ENCODE measurements at places on chromosomes 1 and 21.
A peak's percentile ranks its signal among the peaks of the same experiment; 100 is the strongest.

- no peak for DNase-seq
Observed at GRCh38 chr1:222307621-222308020, 240.3 kb downstream of the HHIPL2 start.

DNA sequence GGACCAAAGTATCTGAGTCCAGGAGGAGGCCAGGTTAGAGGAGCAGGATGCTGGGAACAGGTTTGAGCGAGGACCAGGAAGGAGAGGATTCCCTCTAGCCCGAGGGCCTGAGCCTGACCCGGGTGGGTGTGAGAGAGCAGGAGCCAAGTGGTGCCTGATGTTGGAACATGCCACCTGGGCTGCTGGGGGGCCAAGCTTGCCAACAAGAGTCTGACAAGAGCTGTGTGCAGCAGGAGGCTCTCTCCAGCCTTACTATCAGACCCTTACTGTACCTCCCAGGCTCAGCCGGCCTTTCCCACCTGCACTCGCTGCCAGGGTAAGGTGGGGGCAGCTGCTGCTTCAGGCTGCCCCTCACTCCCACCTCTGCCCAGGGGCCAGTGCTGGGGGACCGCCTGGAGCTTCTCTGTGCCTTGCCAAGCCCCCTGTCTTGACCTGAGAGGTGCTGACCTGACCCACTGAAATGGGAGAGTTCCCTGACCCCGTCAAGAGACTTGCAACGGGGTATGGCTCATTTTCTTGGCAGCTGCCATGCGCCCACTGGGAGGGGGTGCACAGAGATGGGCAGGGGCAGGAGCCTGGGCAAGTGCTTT lies 159.6 kb upstream of the VAMP3 start:
- DNase-seq: no peak

- peak; percentile 55 for DNase-seq
Observed at GRCh38 chr1:234533975-234534876, 55.2 kb upstream of the TARBP1 start.

DNA sequence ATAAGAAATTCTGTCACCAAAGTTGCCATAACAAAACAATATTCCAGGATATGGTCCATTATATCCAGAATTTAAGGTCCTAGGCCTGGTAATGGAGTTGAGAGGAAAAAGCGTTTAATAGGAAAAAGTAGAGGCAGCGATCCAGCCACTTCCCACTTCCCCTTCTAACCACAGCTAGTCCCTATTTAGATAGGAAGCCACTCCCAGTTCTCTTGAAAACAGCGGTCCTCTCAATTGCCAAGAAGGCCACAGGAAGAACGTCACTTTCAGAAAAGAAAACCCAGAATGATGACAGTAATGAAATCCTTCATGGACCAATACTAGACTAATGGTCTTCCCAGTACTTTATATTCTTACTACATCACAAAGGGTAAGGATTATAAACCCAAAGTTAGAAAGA lies 38.6 kb downstream of the ABL2 start:
- DNase-seq: no peak

- DNase-seq: no peak
Observed at GRCh38 chr1:187310038-187310631, 481.4 kb downstream of the PLA2G4A start.

DNA sequence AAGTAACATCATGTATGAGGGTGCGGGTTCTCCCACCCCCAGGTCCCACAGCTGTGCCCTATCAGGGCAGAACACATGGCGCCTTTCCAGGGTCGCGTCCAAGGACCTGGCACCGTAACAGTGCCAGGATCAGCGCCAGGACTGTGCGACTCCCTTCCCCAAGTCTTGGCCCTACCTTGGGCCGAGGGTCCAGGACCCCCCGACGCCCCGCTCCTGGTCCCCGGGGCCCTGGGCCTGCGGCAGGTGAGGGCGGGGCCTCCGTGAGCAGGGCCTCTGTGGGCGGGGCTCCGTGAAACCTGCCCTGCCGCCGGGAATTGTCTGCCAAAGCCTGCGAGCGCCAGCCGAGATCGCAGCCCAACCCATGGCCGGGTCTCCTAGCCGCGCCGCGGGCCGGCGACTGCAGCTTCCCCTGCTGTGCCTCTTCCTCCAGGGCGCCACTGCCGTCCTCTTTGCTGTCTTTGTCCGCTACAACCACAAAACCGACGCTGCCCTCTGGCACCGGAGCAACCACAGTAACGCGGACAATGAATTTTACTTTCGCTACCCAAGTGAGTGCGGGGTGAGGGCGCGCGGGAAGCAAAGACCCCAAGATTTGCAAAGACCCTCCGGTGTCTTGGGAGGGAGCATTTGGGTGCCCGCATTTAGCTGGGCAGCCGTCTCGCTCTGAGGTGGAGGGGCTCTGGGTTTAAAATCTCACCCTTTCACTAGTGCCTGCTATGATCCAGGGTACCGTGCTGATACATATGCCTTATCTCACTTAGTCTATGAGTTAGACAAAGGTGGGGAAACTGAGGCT lies at the start of gene RHBG:
Gene RHBG, plus strand, starts transcription at position 323 of the 796 bp plus-strand sequence. Its CDS starts 39 bp downstream, at position 362.
- no peak for DNase-seq

Measured in anterior cingulate cortex (tissue), 58 donors.